Liver (tissue), 10 donors: ENCODE measurements at places on chromosomes 4 and X. TPM values are rescaled to one million over a fixed set of nuclear protein-coding genes. Genes with fewer than 3 reads are reported as not detected.
A peak's percentile ranks its signal among the peaks of the same experiment; 100 is the strongest.

DNA sequence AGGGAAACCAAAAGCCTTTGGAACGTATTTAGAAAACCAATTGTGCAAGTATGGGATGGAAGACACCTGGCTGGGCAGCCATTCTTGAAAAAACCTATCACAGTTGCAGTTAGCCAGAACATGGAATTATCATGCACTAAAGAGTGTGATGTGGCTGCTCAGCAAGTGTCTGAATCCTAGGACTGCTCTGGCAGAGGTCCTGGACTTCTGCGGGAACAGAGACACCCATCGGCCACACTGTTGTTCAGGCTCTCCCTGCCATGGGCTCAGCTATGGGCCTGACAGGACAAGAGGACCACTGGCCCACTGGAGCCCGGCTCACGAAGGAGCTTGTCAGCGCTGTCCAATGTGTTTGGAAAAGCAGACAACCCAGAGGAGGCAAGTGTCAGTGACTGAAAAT, 115.7 kb upstream of the GPC4 start:
- H3K4me3 ChIP-seq = no peak overlapping the region
- DNase-seq = no peak
- no peaks in the 10 kb centered on the region for H3K4me1 ChIP-seq
- no peaks in the 10 kb centered on the region for H3K36me3 ChIP-seq

GRCh38 chrX:103275947-103276567, 493 bp downstream of the TCEAL5 start:
- DNase-seq = no peak
- no peaks in the 10 kb centered on the region for H3K27me3 ChIP-seq
- no peaks in the 10 kb centered on the region for H3K36me3 ChIP-seq
- no peak overlapping the region for H3K4me3 ChIP-seq
- no peak overlapping the region for H3K27ac ChIP-seq
- no peaks in the 10 kb centered on the region for H3K4me1 ChIP-seq

DNA sequence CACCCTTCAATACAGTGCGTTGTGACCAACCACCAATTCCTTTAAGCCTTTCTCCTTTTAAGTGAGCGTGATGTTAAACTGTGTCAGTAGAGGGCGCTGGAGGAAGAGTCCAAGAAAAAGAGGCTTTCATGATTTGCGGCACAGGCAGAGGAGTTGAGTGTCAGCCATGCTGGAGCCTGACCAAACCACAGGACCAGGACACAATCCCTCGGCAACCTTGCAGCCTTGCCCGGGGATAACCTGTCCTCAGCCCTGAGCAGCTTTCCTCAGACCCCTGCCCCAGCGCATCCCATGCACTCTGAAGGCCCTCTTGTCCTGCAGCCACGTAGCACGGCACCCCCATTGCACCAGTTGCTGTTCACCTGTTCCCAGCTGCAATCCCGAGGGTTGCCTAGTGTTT, 53.5 kb upstream of the SMIM31 start:
- H3K36me3 ChIP-seq = no peaks in the 10 kb centered on the region
- H3K4me3 ChIP-seq = no peak overlapping the region
- H3K27me3 ChIP-seq = no peaks in the 10 kb centered on the region

DNA sequence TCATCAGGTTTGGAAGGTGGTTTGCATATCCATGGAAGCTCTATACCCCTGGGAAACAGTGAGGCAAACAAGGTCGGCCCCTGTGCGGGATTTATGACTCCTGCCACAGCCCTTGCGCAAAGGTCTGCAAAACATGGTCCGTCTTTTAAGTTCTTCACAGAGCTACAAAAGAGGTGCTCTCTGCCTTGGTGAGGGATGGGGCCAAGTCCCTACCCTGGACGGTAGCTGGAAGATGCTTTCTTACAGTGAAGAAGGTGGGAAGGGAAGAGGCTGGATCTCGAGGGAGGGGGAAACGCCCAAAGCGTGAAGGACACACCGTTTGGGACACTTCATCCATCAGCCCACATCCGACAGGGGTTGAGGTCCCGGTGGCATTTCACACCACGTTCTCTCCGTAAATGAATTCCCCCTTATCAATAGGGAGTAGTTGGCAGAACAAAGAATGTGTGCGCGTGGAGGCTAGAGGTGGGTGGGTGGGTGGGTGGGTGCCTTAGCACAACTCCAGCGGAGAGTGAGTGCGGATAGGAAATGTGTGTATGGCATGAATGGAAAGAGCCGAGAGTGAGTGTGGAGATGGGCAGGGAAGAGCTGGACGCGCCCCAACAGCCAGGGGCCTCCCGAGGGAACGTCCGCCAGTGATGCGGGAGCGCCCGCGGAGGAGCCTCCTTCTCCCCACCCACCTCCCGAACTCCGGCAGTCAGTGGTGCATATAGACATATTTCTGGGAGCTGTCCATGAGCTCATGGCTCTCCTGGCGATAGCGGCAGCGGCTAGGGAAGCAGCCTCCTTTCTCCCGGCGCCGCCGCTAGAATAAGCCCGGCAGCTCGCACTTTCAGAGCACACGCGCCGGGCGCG, 68.3 kb downstream of the LARP7 start:
- H3K4me3 ChIP-seq = peak overlapping the region; percentile 27
- no peaks in the 10 kb centered on the region for H3K36me3 ChIP-seq
- H3K27ac ChIP-seq = no peak overlapping the region
- H3K4me1 ChIP-seq = peaks cover 9% of the 10 kb centered on the region

- no peak overlapping the region for H3K4me3 ChIP-seq
- DNase-seq = no peak
- no peaks in the 10 kb centered on the region for H3K36me3 ChIP-seq
Observed at GRCh38 chr4:55080174-55080865, 45.1 kb downstream of the KDR start.

GRCh38 chr4:24806206-24806990, 11.0 kb downstream of the SOD3 start:
- DNase-seq = no peak
- H3K36me3 ChIP-seq = no peaks in the 10 kb centered on the region
- no peak overlapping the region for H3K27ac ChIP-seq
- H3K27me3 ChIP-seq = no peaks in the 10 kb centered on the region

GRCh38 chr4:184513802-184514120, 39.4 kb upstream of the IRF2 start:
- H3K4me1 ChIP-seq = no peaks in the 10 kb centered on the region
- H3K27me3 ChIP-seq = no peaks in the 10 kb centered on the region
- no peak overlapping the region for H3K27ac ChIP-seq
- no peak for DNase-seq
- no peaks in the 10 kb centered on the region for H3K36me3 ChIP-seq

- DNase-seq = no peak
- peaks cover 2% of the 10 kb centered on the region for H3K4me1 ChIP-seq
- no peaks in the 10 kb centered on the region for H3K36me3 ChIP-seq
- H3K27ac ChIP-seq = no peak overlapping the region
Observed at GRCh38 chr4:78642934-78643333, 91.4 kb downstream of the ANXA3 start.

- H3K36me3 ChIP-seq = no peaks in the 10 kb centered on the region
- H3K27ac ChIP-seq = no peak overlapping the region
- H3K4me1 ChIP-seq = peaks cover 23% of the 10 kb centered on the region
- H3K4me3 ChIP-seq = no peak overlapping the region
Observed at GRCh38 chr4:98680806-98681205, 22.4 kb upstream of the TSPAN5 start.

- H3K27ac ChIP-seq = peak overlapping the region; percentile 21
- DNase-seq = no peak
- H3K4me3 ChIP-seq = no peak overlapping the region
- H3K36me3 ChIP-seq = no peaks in the 10 kb centered on the region
Observed at GRCh38 chr4:86939729-86940575, 5.1 kb downstream of the AFF1 start.

GRCh38 chrX:101257448-101258258, 33.5 kb downstream of the TAF7L start:
- no peaks in the 10 kb centered on the region for H3K4me1 ChIP-seq
- no peaks in the 10 kb centered on the region for H3K36me3 ChIP-seq
- H3K27me3 ChIP-seq = no peaks in the 10 kb centered on the region
- no peak for DNase-seq

DNA sequence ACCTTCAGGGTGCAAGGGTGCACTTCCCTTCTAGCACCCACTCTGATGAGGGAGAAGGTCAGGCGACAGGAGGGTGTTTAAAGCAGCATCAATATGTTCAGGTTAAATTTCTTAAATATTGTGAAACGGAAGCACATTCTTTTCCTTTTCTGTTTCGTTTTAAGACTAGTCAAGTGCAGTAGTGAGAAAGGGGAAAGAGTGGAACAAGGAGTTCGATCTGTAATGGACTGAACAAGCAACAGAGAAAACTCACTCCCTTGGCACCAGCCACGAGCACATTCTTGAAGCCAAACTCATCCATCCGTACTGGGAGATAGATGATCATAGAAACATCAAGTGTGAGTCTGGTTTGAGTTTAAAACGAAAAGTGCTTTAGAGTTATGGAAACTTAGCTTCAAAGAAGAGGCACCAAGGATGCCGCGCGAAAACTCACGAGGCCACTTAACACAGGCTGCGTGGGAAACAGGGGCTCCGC, 815 bp downstream of the FAM53A start:
- no peaks in the 10 kb centered on the region for H3K36me3 ChIP-seq
- no peak overlapping the region for H3K4me3 ChIP-seq
- peaks cover 11% of the 10 kb centered on the region for H3K4me1 ChIP-seq
- H3K27ac ChIP-seq = peak overlapping the region; percentile 14
- no peaks in the 10 kb centered on the region for H3K27me3 ChIP-seq

DNA sequence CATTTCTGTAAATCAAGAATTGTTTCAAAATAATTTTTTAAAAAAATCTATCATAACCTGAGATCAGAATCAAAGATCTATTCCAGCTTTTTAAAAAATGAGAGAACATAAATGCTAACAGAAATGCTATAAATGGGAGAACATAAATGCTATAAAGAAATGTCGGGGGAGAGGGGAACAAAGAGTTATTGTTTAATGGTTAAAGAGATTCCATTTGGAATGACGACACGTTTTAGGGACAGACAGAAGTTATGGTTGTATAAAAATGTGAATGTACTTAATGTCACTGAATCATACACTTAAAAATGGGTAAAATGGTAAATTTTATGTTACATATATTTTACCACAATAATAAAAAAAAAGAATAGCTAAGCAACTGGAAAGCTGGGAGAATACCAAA, 127.1 kb downstream of the ATRX start:
- H3K27ac ChIP-seq = no peak overlapping the region
- H3K4me3 ChIP-seq = no peak overlapping the region
- no peaks in the 10 kb centered on the region for H3K27me3 ChIP-seq
- no peaks in the 10 kb centered on the region for H3K4me1 ChIP-seq
- peaks cover 4% of the 10 kb centered on the region for H3K36me3 ChIP-seq

GRCh38 chr4:4780729-4781244, 78.7 kb upstream of the MSX1 start:
- H3K27ac ChIP-seq = no peak overlapping the region
- no peaks in the 10 kb centered on the region for H3K4me1 ChIP-seq
- no peak for DNase-seq

The RBM47 gene
- 24.7 TPM for total RNA-seq

The PDCL2 gene
- total RNA-seq = not detected

The ZIC3 gene
- total RNA-seq = not detected

The FSTL5 gene
- total RNA-seq = 0.08 TPM

The RAB9B gene
- 0.33 TPM for total RNA-seq

The ANKRD50 gene
- 16.7 TPM for total RNA-seq

The TNIP2 gene
- 20.7 TPM for total RNA-seq

The DKK2 gene
- total RNA-seq = 0.23 TPM

The GRK4 gene
- total RNA-seq = 2.2 TPM

The ENPEP gene
- total RNA-seq = 41.5 TPM

The NAT8L gene
- 0.09 TPM for total RNA-seq
